ENCODE measurements at places on chromosomes 16 and 17.

- DNase-seq: no peak
Measured at GRCh38 chr17:39450051-39450450, 1.0 kb downstream of the MED1 start.

DNA sequence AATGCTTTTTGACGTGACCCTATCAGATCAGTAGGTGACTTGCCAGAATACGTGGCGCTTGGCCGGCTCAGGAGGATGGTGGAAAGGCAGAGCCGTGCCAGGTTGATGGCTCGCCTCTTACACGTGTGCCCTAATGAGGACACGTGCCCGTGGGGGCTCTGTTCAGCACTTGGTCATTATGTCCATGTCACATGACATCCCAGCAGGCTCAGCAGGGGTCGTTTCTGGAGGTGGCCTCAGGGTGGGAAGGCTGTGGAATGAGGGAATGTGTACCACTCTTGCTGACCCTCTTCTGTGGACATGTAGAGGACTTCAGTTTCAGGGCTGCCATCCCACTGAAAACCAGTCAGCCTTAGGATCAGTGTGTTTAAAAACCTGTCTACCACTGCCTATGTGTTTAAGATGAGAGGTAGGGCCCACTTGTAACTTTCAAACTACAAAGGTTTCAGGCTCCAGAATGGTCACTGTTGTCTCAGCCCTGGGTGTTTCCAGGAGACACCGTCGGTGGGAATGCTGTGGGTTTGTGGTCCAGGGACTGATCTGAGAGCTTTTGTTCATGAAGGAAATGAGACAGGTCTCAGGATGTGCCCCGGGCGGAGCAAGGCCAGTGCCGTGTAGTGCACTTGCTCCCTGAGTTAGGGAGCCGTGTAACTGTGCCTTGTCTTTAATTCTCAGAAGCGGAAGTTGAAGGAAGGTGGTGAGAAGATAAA lies 12.1 kb downstream of the UBN1 start:
- no peak for DNase-seq

DNA sequence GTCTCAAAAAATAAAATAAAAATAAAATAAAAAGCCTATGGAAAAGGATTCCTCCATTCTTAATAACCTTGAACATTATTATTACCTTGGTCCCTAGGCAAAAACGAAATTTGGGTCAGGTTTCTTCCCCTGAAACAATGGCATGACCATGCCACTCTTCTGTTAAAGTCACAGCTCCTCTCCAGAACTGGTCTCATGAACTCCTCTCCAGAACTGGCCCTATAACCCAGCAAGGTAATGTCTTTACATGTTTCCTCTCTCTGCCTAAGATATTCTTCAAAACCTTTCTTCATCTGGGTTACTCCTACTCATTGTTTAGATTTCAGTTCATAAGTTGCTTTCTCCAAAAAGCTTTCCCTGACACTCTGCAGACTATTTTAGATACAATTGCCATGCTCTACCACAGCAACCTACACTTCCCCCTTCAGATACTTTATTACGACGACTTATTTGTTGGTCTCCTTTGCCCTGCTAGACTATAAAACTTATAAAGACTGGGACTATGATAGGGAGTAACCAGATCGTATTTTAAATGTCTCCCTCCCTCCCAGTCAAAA lies 13.5 kb downstream of the TRIM37 start:
- no peak for DNase-seq

GRCh38 chr17:19244781-19245180 lies 7.6 kb downstream of the EPN2 start:
- DNase-seq: no peak
